ENCODE measurements at places on chromosomes 13 and 19. TPM values are rescaled to one million over a fixed set of nuclear protein-coding genes. Genes with fewer than 3 reads are reported as not detected.

GRCh38 chr13:48302871-48303358 lies 636 bp upstream of the RB1 start:
- H3K36me3 ChIP-seq = peaks cover 16% of the 10 kb centered on the region
- peak overlapping the region; percentile 87 for H3K4me3 ChIP-seq
- peak overlapping the region; percentile 92 for H3K27ac ChIP-seq
- no peaks in the 10 kb centered on the region for H3K27me3 ChIP-seq

DNA sequence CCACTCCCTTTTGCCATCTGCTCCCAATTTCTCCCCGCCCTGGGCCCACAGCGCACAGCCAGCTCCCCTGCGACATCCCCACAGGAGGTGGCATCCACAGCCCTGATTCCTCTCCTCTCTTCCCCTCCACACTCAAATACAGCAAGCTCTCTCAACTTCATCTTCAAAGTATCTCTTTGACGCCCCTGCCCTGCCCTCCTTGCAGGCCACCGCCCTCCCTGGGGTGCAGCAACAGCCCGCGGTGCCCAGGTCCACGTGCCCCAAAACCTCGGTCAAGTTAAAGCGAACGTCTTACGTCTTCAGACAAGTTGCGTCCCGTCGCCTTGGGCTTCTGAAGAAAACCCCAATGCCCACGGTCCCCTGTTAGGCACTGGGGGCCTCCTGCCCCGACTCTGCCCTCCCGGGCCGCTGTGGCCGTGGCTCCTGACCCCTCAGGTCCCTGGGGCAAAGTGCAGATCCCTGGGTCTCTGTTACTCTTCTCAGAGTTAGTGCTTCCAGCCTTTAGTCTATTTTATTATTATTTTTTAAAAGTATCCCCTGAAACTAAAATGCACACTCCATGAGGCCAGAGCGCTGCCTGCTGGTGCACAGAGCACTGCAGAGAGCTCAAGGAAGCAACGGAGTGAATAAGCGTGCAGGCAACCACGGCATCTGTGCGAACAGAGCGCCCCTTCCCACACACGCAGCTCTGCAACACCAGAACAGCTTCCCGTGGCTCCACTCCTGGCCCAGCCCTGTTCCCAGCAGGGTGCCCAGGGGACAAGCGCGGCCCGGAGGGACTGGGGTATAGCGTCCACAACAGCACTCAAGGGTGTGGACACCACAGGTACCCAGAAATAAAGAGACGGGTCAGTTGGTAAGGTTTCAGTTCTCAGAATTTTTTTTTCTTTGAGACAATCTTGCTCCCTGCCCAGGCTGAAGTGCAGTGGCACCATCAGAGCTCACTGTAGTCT lies 26.4 kb downstream of the IL17D start:
- no peak overlapping the region for H3K4me3 ChIP-seq
- H3K27ac ChIP-seq = no peak overlapping the region
- H3K27me3 ChIP-seq = no peaks in the 10 kb centered on the region
- no peaks in the 10 kb centered on the region for H3K36me3 ChIP-seq
- no peaks in the 10 kb centered on the region for H3K4me1 ChIP-seq
- DNase-seq = no peak

DNA sequence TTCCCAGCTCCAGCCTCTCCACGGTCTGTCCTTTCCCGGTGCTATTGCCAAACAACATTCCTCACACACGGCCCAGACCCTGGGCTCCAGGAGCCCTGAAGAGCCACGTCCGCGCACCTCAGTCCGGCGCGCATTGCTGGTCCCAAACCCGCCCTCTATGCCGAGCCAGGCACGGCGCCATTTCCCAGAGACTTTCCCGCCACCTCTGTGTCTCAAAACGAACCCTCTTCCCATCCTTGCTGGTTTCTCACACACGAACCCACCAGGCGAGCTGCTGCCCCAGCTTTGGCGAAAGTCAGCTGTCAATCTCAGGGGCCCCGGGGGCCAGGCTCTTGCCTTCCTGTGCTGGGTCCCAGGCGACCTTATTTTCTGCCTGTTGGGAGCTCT lies 28.0 kb upstream of the F7 start:
- H3K27ac ChIP-seq = no peak overlapping the region
- H3K4me1 ChIP-seq = no peaks in the 10 kb centered on the region
- DNase-seq = no peak

- peaks cover 31% of the 10 kb centered on the region for H3K4me1 ChIP-seq
- peak overlapping the region; percentile 69 for H3K27ac ChIP-seq
- DNase-seq = no peak
- H3K27me3 ChIP-seq = no peaks in the 10 kb centered on the region
- H3K36me3 ChIP-seq = no peaks in the 10 kb centered on the region
- no peak overlapping the region for H3K4me3 ChIP-seq
These were observed 35.4 kb downstream of the WDFY2 start for GRCh38 chr13:51619614-51620013.

GRCh38 chr13:79516595-79516994 lies 35.6 kb downstream of the NDFIP2 start:
- H3K27me3 ChIP-seq = no peaks in the 10 kb centered on the region
- H3K36me3 ChIP-seq = peaks cover 56% of the 10 kb centered on the region
- no peak overlapping the region for H3K27ac ChIP-seq

- H3K27ac ChIP-seq = no peak overlapping the region
- peaks cover 79% of the 10 kb centered on the region for H3K36me3 ChIP-seq
- H3K27me3 ChIP-seq = no peaks in the 10 kb centered on the region
- no peak overlapping the region for H3K4me3 ChIP-seq
- DNase-seq = no peak
- H3K4me1 ChIP-seq = no peaks in the 10 kb centered on the region
These were observed 14.5 kb downstream of the ZNF708 start for GRCh38 chr19:21314676-21315075.

DNA sequence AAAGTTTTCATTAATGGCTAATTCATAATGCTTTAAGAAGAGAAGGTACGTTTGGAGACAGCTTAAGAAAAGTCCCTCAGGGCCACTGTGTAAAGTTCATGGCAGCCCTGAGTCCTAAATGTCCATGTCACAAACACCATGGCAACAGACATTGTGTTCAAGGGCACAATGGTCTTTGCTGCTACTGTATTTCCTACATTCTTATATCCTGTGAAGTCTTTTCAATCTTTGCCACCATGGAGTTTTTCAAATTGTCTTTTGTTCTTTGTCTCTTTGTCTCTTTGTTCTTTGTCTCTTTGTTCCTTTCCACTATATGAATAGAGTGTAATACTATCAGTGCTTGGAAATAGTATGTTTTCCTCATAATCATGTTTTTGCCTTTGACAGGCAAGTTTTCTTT lies 178.8 kb downstream of the VWA8 start:
- H3K36me3 ChIP-seq = peaks cover under 1% of the 10 kb centered on the region
- DNase-seq = no peak
- H3K27me3 ChIP-seq = no peaks in the 10 kb centered on the region
- H3K4me1 ChIP-seq = no peaks in the 10 kb centered on the region
- no peak overlapping the region for H3K27ac ChIP-seq

DNA sequence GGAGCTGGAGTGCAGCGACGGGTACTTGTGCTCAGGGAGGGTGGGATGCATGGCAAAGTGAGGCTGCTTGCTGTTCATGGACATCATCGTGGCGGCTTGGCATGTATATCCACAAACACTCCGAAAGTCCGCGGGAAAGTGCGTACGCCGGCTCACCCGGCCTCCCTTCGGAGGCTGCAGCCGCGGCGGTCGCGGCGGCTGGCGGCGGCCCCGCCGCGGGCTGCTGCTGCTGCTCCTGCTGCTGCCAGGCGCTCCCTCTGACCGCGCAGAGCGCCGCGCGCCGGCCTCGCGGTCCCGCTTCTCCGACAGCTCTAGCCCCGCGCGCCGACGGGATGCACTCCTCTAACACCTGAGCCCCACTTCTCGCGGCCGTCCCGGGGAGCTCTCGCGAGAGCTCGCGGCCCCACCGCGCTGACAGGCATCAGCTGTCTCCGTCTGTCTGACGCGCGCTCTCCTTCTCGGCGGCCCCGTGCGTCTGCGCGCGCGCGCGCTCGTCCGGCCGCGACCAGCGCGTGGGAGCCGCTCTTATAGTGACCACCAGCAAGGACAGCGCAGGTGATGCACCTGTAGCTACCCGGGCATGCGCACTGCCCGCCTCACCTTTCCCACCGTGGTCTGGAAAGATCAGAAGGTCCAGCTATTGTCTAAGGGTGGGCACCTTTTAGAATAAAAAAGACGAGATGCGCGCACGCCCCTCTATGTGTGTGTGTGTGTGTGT lies at the start of gene POU4F1:
POU4F1 (minus strand) TSS at position 313 of the 718 bp plus-strand sequence; CDS start at position 87, 226 bp downstream.
- H3K27me3 ChIP-seq = peaks cover 88% of the 10 kb centered on the region
- peak within 1 kb of the TSS; percentile 76 for H3K27ac ChIP-seq
- peaks cover 15% of the 10 kb centered on the region for H3K36me3 ChIP-seq
- peak; percentile 91 for DNase-seq
- H3K4me3 ChIP-seq = peak within 1 kb of the TSS; percentile 80

GRCh38 chr13:36163809-36164308 lies 32.7 kb upstream of the DCLK1 start:
- no peaks in the 10 kb centered on the region for H3K36me3 ChIP-seq
- no peak overlapping the region for H3K27ac ChIP-seq

Gene ZSCAN4
- total RNA-seq = not detected

Gene TLE2
- total RNA-seq = 2.3 TPM

Gene ZNF784
- total RNA-seq = 3.7 TPM

Gene ETHE1
- total RNA-seq = 59.3 TPM

Gene AMER2
- total RNA-seq = not detected

Gene C5AR2
- not detected for total RNA-seq

Gene C1QTNF9B
- total RNA-seq = not detected

Gene ZNF561
- total RNA-seq = 35.3 TPM
